Right lobe of liver (tissue), 6 donors: ENCODE measurements at places on chromosomes 7 and 10. TPM values are rescaled to one million over a fixed set of nuclear protein-coding genes. Genes with fewer than 3 reads are reported as not detected.

RSBN1L gene
- total RNA-seq, result 9.0 TPM

SSC4D gene
- total RNA-seq, result 2.6 TPM

ZCCHC24 gene
- 23.8 TPM for total RNA-seq

METTL27 gene
- 0.57 TPM for total RNA-seq

HOXA13 gene
- not detected for total RNA-seq

ADRB1 gene
- not detected for total RNA-seq

LRRC18 gene
- not detected for total RNA-seq

TMEM236 gene
- total RNA-seq, result 0.19 TPM
